Globus pallidus (tissue), 1 donor: ENCODE measurements at places on chromosomes 2 and 18.

- DNase-seq: no peak
Measured at GRCh38 chr2:102337481-102338386, 17.9 kb upstream of the IL18R1 start.

DNA sequence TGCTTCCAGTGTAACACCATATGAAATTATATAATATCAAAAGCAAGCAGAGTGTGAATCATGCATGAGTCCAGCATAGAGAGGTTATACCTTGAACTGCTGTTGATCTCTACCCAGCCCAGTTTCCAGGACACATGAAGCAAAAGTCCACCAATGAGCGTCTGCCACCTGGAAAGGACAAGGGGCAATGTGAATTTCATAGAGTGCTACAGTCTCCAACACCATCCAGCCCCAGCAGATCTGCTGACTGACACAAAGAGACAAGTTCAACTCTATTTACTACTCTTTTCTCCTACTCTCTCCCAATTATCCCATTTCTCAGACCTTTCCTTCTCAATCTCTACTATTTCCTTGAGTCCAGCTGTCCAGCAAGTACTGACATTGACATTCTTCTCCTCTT lies 31.8 kb upstream of the RIOK3 start:
- DNase-seq: no peak

GRCh38 chr2:3490191-3491170 lies 28.9 kb downstream of the ADI1 start:
- no peak for DNase-seq

DNA sequence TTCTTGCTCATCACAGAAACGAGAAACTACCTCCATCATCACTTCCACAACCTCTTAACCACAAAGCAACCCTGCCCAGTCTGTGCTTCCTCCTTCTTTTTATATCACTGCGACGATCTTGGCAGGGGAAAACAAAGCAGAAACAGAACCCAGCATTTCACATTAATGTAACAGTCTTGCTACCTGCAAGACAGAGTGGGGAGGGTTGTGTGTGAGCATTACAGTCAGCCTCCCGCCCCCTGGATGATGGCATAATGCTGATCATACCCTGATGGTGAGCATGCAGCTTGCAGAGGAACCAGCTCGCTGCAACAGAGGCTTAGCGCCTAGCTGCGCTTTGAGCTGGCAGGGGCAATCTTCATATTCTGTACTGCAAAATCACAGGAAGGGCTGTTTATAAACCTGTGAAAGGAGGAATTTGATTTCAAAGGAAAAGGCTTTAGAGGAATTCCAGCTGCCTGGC lies 376.1 kb downstream of the IRS1 start:
- peak; percentile 32 for DNase-seq
